Activated T-helper 2 cell treated with anti-CD3 and anti-CD28 coated beads, Interferon-gamma antibody, Interleukin-2, Interleukin-4, amounts not matched to agents 10 μg/mL and 5 μg/mL and 100 μg/mL, durations not matched to agents 14 hours and 24 hours and 36 hours (primary cell): ENCODE measurements at places on chromosomes 1 and 21. TPM values are rescaled to one million over a fixed set of nuclear protein-coding genes. Genes with fewer than 3 reads are reported as not detected.

Gene RIPK4
- not detected in 2 replicates for total RNA-seq

Gene IVL
- not detected in 2 replicates for total RNA-seq

Gene TNFRSF9
- 112 and 115 TPM in 2 replicates for total RNA-seq

Gene ZNF593
- 57.5 and 65.0 TPM in 2 replicates for total RNA-seq

Gene SKI
- 37.0 and 41.1 TPM in 2 replicates for total RNA-seq

Gene SLC2A5
- not detected in 2 replicates for total RNA-seq

Gene WASF2
- total RNA-seq, result 125 and 128 TPM in 2 replicates

Gene GPR3
- total RNA-seq, result 3.7 and 3.9 TPM in 2 replicates

DNA sequence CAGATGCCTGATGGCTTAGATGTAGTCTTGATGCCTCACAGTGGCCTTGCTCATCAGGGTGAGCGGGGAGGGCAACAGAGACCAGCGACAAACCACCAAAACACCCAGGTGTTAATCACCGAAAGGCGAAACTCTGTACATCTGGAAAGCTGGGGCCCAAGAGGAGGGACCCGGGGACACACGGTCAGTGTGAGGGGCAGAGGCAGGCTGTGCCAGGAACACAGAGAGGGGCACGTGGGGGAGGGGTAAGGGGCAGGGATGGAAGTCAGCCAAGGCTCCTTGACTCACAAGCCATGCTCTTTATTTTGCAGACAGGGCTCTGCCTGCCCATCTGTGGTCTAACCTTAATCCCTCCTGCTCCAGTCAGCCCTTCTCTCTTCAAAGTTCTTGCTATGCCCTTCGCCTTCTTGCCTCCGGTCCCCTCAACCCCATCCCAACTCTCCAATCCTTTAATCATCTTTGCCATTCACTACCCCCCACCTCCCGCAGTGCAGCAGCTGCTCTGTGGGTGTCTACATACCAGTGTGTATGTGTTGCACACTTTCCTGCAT lies 4.3 kb downstream of the MEF2D start:
- H3K27ac ChIP-seq, result no peak overlapping the region
- H3K4me1 ChIP-seq, result peaks cover 60% of the 10 kb centered on the region
- peaks cover 49% of the 10 kb centered on the region for H3K36me3 ChIP-seq
- no peak for DNase-seq

- DNase-seq, result no peak
- H3K27ac ChIP-seq, result no peak overlapping the region
- no peak overlapping the region for H3K4me3 ChIP-seq
- H3K27me3 ChIP-seq, result no peaks in the 10 kb centered on the region
- no peaks in the 10 kb centered on the region for H3K36me3 ChIP-seq
These were observed 30.8 kb upstream of the PTGFRN start for GRCh38 chr1:116878804-116879477.

DNA sequence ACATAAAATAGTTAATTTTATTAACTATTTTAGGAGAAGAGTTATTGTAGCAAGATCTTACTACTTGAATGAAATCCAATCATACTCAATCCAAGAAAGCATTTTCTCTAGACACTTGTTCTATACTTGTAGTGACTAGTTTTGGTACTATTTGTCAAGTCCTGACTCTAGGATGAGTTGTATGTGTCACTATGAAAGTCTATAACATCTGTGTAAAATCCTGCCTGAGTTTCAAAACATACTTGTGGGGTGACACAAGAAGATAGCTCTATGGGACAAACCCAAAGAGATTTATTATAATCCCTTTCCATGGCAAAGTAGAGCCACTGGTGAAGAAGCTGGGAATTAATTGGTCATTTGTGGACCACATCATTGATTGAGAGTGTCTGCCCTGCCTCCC lies 1042.2 kb upstream of the ADGRL4 start:
- H3K4me1 ChIP-seq, result no peaks in the 10 kb centered on the region
- H3K27ac ChIP-seq, result no peak overlapping the region
- no peaks in the 10 kb centered on the region for H3K36me3 ChIP-seq
- no peak overlapping the region for H3K4me3 ChIP-seq
- no peaks in the 10 kb centered on the region for H3K27me3 ChIP-seq

DNA sequence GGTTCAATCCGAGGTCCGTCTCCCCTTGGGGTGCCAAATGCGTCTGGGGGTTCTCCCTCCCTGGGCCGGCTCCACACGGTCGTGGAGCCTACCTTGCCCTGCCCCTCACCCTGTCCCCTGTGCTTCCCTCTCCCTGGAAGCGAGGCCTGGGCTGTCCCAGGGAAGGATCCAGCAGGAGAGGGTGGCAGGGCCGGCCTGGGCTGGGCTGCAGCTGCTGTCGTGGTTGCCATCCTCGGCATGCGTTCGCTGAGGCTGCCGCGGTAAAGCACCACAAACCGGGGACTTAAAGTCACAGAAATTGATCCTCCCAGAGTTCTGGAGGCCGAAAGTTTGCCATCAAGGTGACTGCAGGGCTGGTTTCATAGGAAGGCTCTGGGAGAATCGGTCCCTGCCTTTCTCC lies 123.0 kb upstream of the TMPRSS2 start:
- no peak overlapping the region for H3K4me3 ChIP-seq
- H3K36me3 ChIP-seq, result no peaks in the 10 kb centered on the region
- DNase-seq, result no peak
- no peaks in the 10 kb centered on the region for H3K4me1 ChIP-seq
- H3K27ac ChIP-seq, result no peak overlapping the region

GRCh38 chr1:219587401-219587800 lies 25.5 kb downstream of the ZC3H11B start:
- H3K27me3 ChIP-seq, result no peaks in the 10 kb centered on the region
- peaks cover 2% of the 10 kb centered on the region for H3K4me1 ChIP-seq
- no peak overlapping the region for H3K27ac ChIP-seq
- no peak for DNase-seq
- H3K4me3 ChIP-seq, result no peak overlapping the region

GRCh38 chr1:183372586-183373230 lies 45.5 kb downstream of the NMNAT2 start:
- no peak overlapping the region for H3K4me3 ChIP-seq
- DNase-seq, result no peak
- no peak overlapping the region for H3K27ac ChIP-seq
- H3K4me1 ChIP-seq, result no peaks in the 10 kb centered on the region
- no peaks in the 10 kb centered on the region for H3K36me3 ChIP-seq

- DNase-seq, result no peak
- H3K4me3 ChIP-seq, result no peak overlapping the region
- H3K36me3 ChIP-seq, result peaks cover 39% of the 10 kb centered on the region
- no peaks in the 10 kb centered on the region for H3K27me3 ChIP-seq
These were observed 10.6 kb downstream of the CEP170 start for GRCh38 chr1:243244432-243244841.

DNA sequence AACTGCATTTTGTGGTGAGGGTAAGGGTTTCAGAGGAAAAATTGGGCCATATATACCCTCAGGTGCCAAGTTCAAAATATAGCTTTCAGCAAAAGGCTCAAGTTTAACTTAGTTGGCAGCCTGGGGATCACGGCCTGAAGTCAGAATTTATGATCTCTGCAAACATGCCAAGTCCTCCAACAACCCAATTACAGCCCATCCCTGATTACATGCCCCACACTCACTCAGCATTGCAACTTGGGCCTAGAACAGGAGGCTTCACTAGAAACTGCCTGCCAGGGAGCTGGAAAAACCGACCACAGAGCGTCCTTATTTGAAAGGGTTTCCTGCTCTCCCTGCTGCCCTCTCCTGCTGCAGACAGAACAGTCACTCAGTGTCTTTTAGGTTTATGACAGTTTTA lies 12.4 kb downstream of the FYB2 start:
- H3K4me3 ChIP-seq, result no peak overlapping the region
- peaks cover 1% of the 10 kb centered on the region for H3K27me3 ChIP-seq
- no peaks in the 10 kb centered on the region for H3K4me1 ChIP-seq
- no peak for DNase-seq
- H3K36me3 ChIP-seq, result no peaks in the 10 kb centered on the region

DNA sequence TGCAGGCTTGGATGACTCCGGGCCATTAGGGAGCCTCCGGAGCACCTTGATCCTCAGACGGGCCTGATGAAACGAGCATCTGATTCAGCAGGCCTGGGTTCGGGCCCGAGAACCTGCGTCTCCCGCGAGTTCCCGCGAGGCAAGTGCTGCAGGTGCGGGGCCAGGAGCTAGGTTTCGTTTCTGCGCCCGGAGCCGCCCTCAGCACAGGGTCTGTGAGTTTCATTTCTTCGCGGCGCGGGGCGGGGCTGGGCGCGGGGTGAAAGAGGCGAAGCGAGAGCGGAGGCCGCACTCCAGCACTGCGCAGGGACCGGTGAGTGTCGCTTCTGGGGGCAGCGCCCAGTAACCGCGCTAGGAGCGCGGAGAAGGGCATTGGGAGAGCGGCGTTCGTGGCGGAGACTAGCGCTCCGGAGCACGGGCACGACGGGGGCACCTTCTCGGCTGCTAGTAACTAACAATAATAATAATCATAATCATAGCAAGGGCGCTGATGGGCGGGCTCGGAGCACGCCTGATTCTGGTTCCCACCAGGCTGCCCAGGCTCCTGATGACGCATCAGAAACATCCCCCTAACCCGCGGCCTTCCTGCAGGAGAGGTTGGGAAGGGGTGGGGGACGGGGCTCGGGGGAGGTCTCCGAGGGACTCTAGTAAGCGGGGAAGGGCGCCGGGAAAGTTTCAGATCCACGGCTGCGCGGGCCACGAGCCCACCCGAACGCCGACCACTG lies at the start of gene MX1:
TSS of gene MX1 (plus strand) at position 286 of the 722 bp plus-strand sequence. CDS start 5,832 bp downstream, outside the sequence.
- peak; percentile 89 for DNase-seq
- peaks cover 32% of the 10 kb centered on the region for H3K36me3 ChIP-seq
- H3K4me1 ChIP-seq, result peaks cover 63% of the 10 kb centered on the region
- H3K4me3 ChIP-seq, result peak within 1 kb of the TSS; percentile 93
- H3K27ac ChIP-seq, result peak within 1 kb of the TSS; percentile 92

DNA sequence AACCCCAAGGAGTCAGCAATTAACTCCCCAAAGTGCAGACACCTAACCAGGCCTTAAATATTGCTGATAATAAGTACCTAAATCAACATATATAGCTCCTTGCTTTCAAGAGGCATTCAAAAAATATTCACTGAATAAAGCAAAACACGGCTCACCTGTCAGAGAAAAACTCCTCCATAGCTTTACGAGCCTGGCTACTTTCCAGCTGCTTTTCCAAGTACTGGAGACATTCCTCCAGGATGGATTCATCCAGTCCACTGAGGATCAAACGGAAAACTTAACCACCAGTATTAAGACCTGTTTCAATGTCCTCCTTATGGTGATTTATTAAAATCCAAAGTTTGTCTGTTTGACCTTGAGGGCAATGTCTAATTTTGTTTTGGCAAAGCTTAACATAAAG lies 44.6 kb downstream of the UBR4 start:
- H3K36me3 ChIP-seq, result peaks cover 89% of the 10 kb centered on the region
- H3K4me3 ChIP-seq, result no peak overlapping the region
- no peak for DNase-seq
- no peak overlapping the region for H3K27ac ChIP-seq

- H3K27me3 ChIP-seq, result no peaks in the 10 kb centered on the region
- H3K4me3 ChIP-seq, result no peak overlapping the region
- peaks cover 47% of the 10 kb centered on the region for H3K4me1 ChIP-seq
- H3K27ac ChIP-seq, result peak overlapping the region; percentile 50
- DNase-seq, result no peak
These were observed 23.8 kb upstream of the IFNAR1 start for GRCh38 chr21:33300701-33301631.

- H3K4me3 ChIP-seq, result no peak overlapping the region
- H3K36me3 ChIP-seq, result peaks cover 49% of the 10 kb centered on the region
- H3K4me1 ChIP-seq, result peaks cover 86% of the 10 kb centered on the region
- H3K27ac ChIP-seq, result peak overlapping the region; percentile 83
- H3K27me3 ChIP-seq, result no peaks in the 10 kb centered on the region
- no peak for DNase-seq
These were observed 92.5 kb upstream of the LRRC8D start for GRCh38 chr1:89728381-89728780.

- peaks cover 49% of the 10 kb centered on the region for H3K27me3 ChIP-seq
- peaks cover 4% of the 10 kb centered on the region for H3K4me1 ChIP-seq
- H3K36me3 ChIP-seq, result no peaks in the 10 kb centered on the region
- DNase-seq, result no peak
- H3K27ac ChIP-seq, result no peak overlapping the region
These were observed 13.9 kb upstream of the IL20 start for GRCh38 chr1:206851341-206852010.

DNA sequence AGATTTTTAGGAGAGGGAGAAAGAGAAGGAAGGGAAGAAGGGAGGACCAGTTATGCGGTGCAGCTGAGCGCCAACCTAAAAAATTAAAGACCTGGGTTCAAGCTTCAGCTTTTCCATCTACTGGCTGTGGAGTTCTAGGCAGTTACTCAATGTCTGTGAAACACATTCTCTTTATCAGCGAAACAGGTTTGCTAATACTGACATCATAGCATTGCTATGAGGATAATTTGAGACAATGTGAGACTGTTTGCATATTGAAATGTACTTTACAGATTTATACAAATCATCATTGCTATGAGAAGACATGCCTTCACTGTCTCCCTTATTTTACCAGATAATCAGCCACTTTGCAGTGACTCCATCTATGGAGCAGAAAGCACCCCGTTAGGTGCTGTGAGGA lies 222.9 kb upstream of the SGIP1 start:
- DNase-seq, result no peak
- H3K27me3 ChIP-seq, result peaks cover 12% of the 10 kb centered on the region
